ENCODE measurements at places on chromosomes 7 and 10.

GRCh38 chr10:44696496-44696895, 214.6 kb upstream of the TMEM72 start:
- DNase-seq: no peak

- peak; percentile 21 for DNase-seq
These were observed 632.6 kb downstream of the KCNMA1 start for GRCh38 chr10:77004917-77005564.

DNA sequence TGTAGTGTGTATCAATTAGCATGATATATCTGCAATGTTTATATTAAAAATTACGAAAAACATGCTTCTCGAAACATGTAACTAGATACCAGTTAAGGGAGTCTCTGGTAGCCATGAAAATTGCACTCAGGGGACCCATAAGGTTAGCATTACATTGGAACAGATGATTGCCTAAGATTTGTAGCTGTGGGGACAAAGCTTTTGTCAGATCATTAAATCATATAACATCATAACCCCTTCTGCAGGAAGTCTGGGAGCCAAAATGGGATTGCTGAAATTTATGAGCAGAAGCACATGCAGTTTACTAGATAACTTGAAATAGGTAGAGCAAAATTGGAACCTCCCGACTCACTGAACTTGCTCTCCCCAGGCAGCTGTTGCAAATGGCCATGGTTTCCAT, 235.0 kb upstream of the IGFBP3 start:
- no peak for DNase-seq

GRCh38 chr7:152076324-152076821, 50.9 kb downstream of the GALNT11 start:
- DNase-seq: no peak

GRCh38 chr10:118310822-118311221, 31.3 kb downstream of the FAM204A start:
- no peak for DNase-seq

GRCh38 chr10:3775696-3776551, 9.1 kb downstream of the KLF6 start:
- no peak for DNase-seq

DNA sequence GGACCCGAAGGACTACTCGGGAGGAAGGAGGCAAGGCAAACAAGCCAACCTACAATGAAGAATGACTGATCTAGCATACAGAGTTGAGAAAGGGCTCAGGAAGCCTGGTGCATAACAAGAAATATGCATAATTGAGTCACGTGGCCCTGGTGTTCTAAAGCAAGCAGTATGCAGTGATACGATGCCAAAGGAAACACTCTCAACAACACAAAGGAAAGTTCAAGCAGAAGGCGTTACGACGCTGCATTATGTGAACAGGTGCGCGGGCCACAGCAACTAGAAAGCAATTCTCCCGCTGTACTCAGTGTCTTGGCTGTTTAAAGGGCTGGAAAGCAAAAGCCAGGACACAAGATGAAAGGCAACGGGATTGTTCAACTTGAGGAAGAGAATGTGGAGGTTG, 100.8 kb downstream of the PRTFDC1 start:
- DNase-seq: no peak

- DNase-seq: no peak
These were observed 139.0 kb downstream of the VIPR2 start for GRCh38 chr7:159005618-159006017.

GRCh38 chr10:131739206-131739605, 161.6 kb upstream of the PPP2R2D start:
- no peak for DNase-seq

DNA sequence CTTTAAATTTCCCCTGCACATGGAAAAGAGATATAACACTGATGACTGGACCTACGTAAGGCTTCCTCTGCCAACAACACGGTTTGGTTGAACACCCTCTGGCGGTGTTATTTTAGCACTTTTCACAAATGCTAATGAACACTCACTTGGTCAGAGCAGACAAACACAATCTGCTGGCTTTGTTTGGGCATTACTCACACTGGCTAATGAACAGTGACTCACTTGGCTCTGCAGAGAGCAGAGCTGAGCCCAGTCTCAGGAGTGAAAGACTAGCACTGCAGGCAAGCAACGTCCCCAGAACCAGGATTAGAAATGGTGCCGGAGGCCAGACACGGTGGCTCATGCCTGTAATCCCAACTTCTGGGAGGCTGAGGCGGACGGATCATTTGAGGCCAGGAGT, 430.8 kb downstream of the PLXNA4 start:
- no peak for DNase-seq

- DNase-seq: no peak
These were observed 22.6 kb upstream of the AKR1C3 start for GRCh38 chr10:5071411-5072198.

- no peak for DNase-seq
These were observed 123.1 kb downstream of the CLEC2L start for GRCh38 chr7:139646566-139646965.

GRCh38 chr10:92844746-92845145, 3.6 kb upstream of the EXOC6 start:
- no peak for DNase-seq

DNA sequence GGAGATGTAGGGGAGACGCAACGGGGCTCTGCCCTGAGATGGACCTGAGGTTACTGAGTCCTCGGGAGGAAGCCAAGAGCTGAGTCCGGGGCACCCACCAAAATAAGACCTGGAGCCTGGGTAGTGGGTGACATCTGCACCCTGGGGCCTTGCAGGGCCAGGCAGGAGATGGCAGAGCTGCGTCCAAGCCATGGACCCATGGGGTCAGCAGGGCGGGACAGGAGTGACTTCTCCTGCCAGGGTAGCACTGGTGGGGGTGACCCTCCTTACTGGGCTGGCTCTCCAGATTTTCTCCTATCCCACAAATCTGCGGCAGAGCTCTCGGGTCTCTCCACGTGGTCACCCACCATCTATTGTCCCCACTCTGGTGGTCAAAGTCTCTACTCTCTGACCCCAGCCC, 2.1 kb downstream of the GHRHR start:
- no peak for DNase-seq

GRCh38 chr7:117011419-117012260, 58.3 kb downstream of the ST7 start:
- DNase-seq: peak; percentile 62

GRCh38 chr7:16055263-16055976, 365.9 kb downstream of the CRPPA start:
- no peak for DNase-seq

DNA sequence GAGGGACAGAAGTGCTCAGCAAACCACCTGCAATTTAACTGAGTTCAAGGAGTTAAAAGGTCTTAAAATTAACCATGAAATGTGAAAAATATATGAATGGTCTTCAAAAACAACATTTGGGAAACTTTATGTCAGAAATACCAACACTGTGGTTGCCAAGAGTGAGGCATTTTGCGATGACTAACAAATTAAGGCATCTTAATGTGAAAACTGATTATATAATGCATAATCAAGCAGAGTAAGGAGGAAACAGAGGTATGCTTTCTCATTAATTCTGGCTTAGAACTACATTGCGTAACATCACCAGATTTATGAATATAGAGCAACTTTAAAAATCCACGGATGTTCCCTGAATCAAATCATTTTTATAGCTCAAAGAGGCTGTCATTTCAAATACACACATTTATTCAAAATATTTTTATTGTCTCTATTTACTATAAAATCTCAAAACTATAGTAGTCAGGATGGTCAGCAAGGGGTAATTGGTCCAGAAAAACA, 335.5 kb downstream of the LRRTM3 start:
- DNase-seq: no peak

DNA sequence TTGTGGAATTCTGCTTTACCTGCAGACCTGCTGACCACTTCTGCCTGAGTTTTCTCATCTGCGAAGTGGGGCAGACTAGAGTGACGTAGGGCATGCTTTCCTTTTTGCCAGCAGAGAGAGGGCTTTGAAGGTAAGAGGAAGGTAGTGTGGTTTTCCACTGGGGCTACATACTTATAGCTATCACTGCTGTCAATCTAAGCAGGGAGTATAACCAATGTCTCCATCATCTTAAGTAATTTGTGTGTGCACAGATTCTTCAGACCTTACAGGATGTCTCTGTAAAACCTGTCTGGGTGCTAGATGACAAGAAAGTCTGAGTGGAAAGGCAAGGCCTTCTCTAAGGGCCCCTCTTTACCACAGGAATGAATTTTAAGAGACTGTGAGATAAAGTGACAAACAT, 106.8 kb downstream of the RBM20 start:
- DNase-seq: no peak

- DNase-seq: no peak
These were observed 72.3 kb upstream of the CACUL1 start for GRCh38 chr10:118827053-118827452.

- DNase-seq: peak; percentile 52
These were observed 8.6 kb upstream of the MNX1 start for GRCh38 chr7:157018997-157019608.

DNA sequence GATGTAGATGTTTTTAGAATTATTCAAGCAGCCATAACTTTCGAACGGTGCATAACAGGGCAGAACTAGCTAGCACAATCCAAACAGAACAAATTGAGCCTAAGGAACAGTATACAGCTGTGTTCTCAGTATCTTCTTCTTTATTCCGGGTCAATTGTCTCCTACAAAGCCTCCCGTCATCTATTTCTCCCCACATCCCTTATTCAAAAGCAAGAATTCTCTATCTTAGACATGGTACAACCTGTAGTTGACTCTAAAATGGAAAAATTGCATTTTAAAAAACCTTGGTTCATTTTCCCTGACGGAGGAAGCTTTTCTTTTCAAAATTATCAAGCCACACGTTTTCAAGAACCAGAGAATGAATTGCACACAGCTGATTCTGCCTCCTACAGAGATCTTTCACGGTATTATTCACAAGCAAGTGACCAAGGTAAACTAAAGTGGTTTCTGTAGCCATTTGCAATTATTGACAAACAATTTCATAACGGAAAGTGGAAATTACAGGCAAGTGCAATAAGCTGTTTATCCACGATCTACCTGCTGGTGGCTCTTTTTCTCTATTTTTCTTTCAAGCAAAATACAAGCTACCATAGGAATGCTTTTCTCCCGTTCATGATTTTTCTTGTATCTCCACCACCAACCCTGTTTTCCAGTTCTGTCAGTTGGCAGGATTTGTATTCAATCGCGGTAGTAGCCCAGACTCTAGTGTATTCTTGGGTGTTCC, 2.3 kb downstream of the GRM8 start:
- DNase-seq: peak; percentile 14

DNA sequence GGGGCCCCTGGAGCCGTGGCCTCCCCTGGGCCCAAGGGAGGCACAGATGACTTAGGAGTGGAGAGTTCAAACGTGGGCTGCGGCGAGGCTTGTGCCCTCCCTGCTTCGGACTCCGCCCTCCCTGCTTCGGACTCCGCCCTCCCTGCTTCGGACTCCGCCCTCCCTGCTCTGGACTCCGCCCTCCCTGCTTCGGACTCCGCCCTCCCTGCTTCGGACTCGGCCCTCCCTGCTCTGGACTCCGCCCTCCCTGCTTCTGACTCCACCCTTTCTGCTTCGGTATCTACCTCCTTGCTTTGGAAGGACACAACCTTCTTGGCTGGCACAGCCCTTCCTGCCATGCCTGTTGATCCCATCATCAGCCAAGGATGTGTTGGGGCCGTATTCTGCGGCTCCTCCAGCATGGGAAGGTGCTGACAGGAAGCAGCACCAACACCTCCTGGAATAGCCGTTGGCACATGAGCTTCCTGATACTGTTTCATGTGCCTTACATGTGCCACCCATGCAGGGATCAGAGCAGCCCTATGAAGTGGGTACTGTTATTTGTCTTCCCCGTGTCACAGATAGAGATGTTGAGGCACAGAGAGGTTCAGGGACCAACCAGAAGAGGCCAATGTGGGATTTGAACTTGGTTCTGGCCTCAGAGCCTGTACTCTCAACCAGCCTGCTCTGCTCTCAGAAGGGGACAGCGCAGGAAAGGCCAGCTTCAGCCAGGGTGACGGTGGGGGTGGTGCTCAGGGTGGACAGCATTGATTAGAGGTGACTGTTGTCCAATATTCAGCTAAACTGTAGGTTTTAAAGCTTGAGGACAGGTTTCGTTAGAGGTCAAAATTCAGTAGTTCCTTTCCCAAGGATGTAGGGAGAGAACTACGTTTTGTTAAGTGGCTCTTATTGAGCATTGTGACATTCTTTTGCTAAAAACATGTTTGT, 114.5 kb downstream of the NKX6-2 start:
- DNase-seq: no peak

DNA sequence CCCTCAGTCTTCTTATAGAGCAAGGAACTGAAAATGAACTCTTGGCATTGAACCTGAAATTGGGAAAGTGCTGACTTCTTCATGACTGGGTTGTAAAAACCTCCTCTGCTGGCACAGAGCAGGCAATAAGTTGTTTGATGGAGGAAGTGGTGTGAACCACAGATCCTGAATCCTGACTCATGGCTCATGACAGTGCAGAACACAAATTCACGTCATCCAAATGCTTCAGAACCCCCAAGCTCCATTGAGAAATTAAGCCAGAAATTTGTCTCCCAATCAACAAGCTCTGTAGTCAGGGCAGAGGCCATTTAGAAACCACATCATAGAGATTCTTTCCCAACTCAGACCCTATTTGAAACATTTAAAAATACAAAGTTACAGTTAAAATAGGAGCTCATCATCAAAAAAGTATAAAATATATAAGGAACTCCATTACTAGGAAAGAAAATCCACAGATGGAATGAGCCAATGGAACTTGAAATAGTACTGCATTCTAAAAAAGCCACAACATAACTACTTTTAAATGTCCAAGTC, 10.3 kb upstream of the STK17A start:
- no peak for DNase-seq

DNA sequence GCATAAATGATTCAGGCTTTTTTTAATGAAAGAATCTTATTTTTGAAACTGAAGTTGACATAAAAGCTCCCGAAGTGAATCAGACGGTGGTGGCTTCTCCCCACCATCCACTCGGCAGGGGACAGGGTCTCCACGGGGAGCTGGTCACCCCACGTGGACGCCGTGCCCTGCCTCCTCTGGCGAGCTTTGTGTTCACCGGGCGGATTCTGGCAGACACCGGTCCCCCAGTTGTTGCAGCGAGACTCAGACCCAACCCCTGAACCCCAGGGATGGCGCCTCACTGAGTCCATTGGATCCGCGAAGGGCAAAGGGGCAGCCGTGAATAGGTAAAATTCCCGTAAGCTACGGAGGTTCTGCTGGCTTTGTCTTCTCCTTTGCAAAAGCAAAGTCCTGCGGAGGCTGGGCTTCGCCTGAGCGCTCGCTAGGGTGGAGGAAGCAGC, 38.4 kb downstream of the PTPRN2 start:
- no peak for DNase-seq

DNA sequence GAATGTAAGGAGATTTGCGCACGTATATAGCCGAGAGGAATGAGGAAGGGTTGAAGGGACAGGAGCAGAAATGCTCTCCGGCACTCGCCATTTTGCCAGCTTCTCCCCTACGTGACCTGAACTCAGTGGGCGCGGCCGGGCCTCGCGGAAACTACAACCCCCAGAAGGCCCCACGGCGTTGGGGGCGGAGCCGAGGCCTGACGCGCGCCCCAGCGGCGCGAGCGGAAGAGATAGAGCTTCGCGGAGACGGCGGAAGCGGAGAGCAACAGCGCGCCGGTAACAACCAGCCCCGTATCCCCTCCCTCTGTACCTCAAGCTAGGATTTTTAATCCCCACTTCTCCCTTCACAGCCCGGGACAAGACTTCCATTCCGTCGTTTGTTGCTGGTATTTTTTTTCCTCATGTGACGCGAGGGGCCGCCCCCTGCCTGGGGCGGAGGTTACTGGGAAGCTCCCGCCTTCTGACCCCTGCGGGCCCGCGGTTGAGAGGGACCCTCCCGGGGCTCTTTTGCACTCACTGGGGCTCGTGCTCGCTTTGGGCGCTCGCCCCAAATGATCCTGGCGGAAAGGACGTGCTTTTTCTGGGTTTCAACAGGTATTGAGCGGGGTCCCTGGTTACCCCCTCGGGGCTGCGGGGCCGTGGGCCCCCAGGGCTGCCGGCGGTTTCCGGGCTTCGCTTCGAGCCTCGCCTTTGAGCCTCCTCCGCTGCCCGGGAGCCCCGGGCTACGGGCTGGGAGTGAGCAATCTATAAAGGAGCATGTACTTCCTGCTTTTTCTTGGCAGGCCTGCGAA, at the start of gene R3HCC1L:
Gene R3HCC1L (plus strand): TSS at position 227 of the 791 bp plus-strand sequence. CDS start 73,458 bp downstream, outside the sequence.
- DNase-seq: peak; percentile 89

Measured in GM20000 (cell line).